Lung (tissue), 17 donors: ENCODE measurements at places on chromosomes 7 and 10. TPM values are rescaled to one million over a fixed set of nuclear protein-coding genes. Genes with fewer than 3 reads are reported as not detected.

DNA sequence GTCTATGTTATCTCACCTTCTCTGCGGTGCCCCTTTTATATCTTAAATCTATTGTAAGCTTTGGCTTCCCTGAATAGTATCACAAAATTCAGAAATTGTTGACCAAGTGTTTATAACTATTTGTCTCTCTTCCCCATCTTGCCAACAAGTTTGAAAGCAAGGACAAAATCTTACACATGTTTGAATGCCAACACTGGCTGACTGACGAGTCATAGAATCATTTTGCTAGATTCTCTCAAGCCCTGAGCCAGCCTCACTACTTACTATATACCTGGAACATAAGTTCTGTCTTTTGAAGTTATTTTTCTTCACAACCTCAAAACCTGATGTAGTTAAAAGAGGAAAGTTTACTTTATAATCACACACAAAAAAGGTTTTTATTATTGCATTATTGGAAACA, 700.7 kb downstream of the PHTF2 start:
- no peak overlapping the region for H3K27ac ChIP-seq
- no peaks in the 10 kb centered on the region for H3K27me3 ChIP-seq
- no peak for DNase-seq

Gene OGDHL
- total RNA-seq, result 0.86 TPM

- DNase-seq, result no peak
- peaks cover 3% of the 10 kb centered on the region for H3K4me1 ChIP-seq
- H3K4me3 ChIP-seq, result no peak overlapping the region
- H3K27ac ChIP-seq, result no peak overlapping the region
- no peaks in the 10 kb centered on the region for H3K27me3 ChIP-seq
Observed at GRCh38 chr7:116591202-116592040, 66.6 kb downstream of the CAV1 start.

DNA sequence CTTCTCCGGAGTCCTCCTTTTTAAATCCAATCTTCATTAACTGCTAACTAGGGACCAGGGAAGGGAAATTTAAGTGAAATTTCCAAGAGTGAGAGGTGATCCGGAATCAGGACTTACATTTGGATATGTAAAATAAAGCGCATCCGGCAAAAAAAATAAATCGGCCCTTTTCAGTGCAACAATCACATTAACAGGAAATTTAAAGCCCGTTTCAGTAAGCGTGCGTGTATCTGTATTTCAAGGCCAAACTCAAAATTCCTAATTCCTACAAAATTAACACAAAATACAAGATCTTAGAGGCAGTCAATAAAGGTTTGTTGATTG, 771 bp downstream of the DNAJC9 start:
- peaks cover 11% of the 10 kb centered on the region for H3K36me3 ChIP-seq
- H3K4me1 ChIP-seq, result no peaks in the 10 kb centered on the region
- H3K27me3 ChIP-seq, result no peaks in the 10 kb centered on the region
- H3K27ac ChIP-seq, result no peak overlapping the region
- H3K4me3 ChIP-seq, result no peak overlapping the region

DNA sequence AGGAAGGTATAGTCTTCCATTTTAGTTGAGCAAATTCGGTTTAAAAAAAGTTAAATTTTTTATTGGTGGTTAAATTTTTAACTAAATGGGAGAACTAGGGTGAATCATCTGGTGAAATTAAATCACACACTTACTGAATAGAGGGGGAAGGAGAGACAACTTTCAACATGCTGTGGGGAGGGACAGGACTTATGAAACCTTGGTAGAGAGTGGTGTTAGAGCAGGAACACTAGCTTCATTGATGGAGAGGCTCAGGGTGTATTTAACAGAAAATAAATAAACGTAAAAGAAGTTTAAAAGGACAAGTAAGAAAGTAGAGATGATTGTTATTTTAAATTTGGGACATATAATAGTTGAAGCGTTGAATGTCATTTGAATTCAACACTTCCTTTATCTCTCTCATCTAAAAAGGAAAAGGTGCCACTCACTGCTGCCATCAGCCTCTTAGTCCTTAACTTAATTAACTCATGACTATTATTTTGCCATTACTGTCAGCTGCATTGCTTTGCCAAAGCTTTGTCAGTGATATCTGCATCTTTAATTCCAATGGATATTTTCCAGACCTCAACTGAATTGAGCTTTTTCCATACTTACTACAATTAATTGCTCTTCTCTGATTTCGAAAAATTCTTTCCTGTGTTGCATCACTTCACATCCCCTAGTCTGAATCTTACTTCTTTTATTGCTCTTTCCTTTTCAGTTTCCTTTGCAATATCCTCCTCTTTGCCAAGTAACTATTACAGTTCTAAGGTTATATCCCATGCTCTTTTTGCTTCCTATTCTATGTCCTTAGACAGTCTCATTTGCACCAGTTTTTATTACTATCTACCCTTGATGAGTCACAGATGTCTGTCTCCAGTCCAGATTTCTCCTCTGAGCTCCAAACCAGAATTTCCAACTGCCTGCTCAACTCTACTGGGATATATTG, 71.7 kb downstream of the GNAT3 start:
- peak; percentile 79 for DNase-seq
- no peak overlapping the region for H3K27ac ChIP-seq
- no peaks in the 10 kb centered on the region for H3K27me3 ChIP-seq

DNA sequence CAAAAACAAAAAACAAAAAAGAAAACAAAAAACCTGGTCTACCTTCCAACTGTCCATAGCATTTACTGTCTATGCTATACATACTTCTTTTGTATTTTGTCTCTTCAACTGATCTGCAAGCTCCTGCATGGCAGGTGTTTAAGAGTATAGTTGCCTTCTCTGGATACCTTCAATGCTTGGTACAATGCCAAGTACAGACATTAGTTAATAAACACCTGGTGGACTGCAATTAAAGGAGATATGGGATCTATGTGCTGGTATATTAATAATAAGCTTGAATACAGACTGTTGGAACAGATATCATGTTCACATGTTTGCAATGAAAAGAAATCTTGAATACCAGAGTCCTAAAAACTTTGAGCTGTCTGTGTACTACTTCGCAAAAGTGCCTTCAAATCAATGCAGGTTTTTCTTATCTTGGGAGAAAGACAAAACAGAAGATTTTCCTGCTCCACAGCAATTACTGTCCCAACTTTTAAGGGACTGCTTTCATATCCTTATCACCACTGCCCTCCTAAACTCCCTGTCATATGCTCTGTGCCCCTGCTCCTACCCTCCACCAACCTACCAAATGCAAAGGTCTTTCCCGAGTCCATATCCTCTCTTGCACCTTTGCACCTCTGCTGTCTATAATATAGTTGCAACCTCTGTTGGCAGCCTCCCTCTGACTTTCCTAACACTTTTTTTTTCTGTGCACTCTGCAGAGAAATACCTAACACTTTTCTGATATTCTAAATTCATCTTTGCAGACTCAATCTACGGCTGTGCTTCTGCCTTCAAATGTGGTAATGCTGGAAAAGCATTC, 85.1 kb downstream of the DNMBP start:
- peaks cover 18% of the 10 kb centered on the region for H3K4me1 ChIP-seq
- no peaks in the 10 kb centered on the region for H3K27me3 ChIP-seq
- no peak for DNase-seq
- peaks cover 3% of the 10 kb centered on the region for H3K36me3 ChIP-seq
- H3K27ac ChIP-seq, result no peak overlapping the region
- no peak overlapping the region for H3K4me3 ChIP-seq

Gene ATP6V0A4
- 1.5 TPM for total RNA-seq

GRCh38 chr10:88004451-88004850, 141.0 kb downstream of the PTEN start:
- DNase-seq, result no peak
- H3K27me3 ChIP-seq, result no peaks in the 10 kb centered on the region
- no peaks in the 10 kb centered on the region for H3K4me1 ChIP-seq
- no peak overlapping the region for H3K4me3 ChIP-seq
- H3K36me3 ChIP-seq, result no peaks in the 10 kb centered on the region

Gene LIPK
- not detected for total RNA-seq

DNA sequence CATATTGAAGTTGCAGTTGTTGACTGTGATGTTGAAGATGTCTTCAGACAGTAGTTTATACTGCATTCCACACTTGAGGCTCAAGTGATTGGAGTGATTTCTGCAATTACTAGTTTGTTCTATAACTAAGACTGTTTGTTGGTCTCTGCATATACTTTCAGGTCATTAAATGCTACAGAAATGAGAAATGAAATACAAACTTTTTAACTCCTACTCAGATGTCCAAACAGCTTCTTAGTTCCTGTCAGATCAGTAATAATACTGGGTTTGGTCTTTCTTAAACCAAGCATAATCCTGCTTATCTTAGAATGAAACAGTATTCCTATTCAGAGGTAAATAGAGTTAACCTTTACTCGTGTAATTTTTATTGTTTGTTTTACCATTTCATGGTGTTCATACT, 115.9 kb downstream of the CCNY start:
- no peaks in the 10 kb centered on the region for H3K27me3 ChIP-seq
- H3K4me3 ChIP-seq, result no peak overlapping the region
- no peak overlapping the region for H3K27ac ChIP-seq
- H3K36me3 ChIP-seq, result no peaks in the 10 kb centered on the region
- DNase-seq, result no peak
- peaks cover 6% of the 10 kb centered on the region for H3K4me1 ChIP-seq

GRCh38 chr10:97498841-97499560, at the start of gene UBTD1:
Gene UBTD1, plus strand, starts transcription at chr10:97498924. Its CDS starts 280 bp downstream, at chr10:97499204.
- no peaks in the 10 kb centered on the region for H3K27me3 ChIP-seq
- DNase-seq, result peak; percentile 58
- peak within 1 kb of the TSS; percentile 98 for H3K27ac ChIP-seq
- peak within 1 kb of the TSS; percentile 93 for H3K4me3 ChIP-seq
- no peaks in the 10 kb centered on the region for H3K36me3 ChIP-seq
- peaks cover 23% of the 10 kb centered on the region for H3K4me1 ChIP-seq

DNA sequence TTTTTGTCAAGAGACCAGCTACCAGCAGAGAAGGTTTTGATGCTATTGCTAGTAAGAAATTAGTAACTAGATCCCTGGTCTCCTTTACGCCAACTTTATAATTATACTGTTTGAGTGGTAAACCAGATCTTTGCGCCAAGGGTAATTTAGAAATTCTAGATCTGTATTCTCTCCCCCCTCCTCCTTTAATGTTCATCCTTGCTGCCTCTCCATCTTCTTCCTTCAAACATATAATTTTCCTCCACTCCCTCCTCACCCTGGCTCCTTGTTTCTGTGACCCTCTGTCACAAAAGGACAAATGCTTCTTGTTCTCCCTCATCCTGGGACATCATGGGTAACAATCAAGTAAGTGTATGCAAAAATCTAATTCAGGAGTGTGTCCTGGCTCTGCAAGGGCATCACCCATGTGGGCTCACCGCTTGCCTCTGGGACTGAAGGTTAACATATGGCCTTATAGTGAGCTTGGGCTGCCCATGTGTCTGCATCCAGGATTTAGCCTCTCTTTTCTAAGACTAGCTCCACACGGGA, 121.2 kb downstream of the BAMBI start:
- no peaks in the 10 kb centered on the region for H3K36me3 ChIP-seq
- DNase-seq, result no peak
- H3K27ac ChIP-seq, result no peak overlapping the region

DNA sequence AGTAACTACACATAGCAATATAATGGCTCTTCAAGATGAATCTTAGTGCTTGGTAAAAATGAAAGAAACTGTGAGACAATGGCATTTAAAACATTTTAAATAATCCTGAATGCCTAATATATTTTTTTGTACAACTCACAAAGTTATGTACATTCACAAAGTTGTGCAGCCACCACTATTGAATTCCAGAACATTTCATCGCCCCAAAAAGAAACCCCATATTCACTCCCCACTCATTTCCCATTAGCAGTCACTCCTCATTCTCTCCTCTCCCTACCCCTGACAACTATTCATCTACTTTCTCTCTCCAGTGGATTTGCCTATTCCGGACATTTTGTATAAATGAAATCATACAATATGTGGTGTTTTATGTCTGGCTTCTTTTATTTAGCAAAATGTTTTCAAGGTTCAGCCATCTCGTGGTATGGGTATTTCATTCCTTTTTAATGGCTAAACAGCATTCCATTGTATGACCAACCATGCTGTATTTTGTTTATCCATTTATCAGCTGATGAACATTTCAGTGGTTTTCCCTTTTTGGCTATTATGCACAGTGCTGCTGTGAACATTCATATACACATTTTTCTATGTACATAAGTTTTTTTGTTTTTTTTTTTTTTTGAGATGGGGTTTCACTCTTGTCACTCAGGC, 34.7 kb downstream of the ENTPD7 start:
- no peak overlapping the region for H3K4me3 ChIP-seq
- H3K4me1 ChIP-seq, result no peaks in the 10 kb centered on the region
- no peaks in the 10 kb centered on the region for H3K27me3 ChIP-seq
- H3K36me3 ChIP-seq, result peaks cover 36% of the 10 kb centered on the region

DNA sequence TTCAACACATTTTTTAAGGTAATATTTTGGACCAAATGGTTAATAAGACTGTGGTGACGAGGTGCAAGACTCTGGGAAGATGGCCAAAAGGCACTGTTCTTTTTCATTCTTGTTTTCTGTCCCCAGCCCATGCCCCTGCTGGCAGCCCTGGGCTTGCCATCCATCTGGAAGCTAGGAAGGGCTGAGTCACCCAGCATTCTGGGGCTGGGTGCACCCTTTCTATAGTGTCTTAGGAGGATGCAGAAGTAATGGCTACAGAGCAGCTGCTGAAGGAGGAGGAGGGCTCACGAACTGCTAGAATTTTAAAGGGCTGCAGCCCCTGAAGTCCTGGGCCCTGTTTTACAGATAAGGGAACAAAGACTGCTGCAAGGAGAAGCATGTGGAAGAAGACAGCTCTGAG, 42.8 kb upstream of the ZNF32 start:
- no peak overlapping the region for H3K27ac ChIP-seq
- DNase-seq, result no peak
- H3K4me1 ChIP-seq, result peaks cover 7% of the 10 kb centered on the region
- H3K4me3 ChIP-seq, result no peak overlapping the region

- DNase-seq, result no peak
- H3K4me3 ChIP-seq, result no peak overlapping the region
- no peaks in the 10 kb centered on the region for H3K27me3 ChIP-seq
- H3K36me3 ChIP-seq, result peaks cover 5% of the 10 kb centered on the region
- H3K4me1 ChIP-seq, result peaks cover 8% of the 10 kb centered on the region
Observed at GRCh38 chr10:114393482-114393881, 10.8 kb downstream of the AFAP1L2 start.

- DNase-seq, result no peak
- no peaks in the 10 kb centered on the region for H3K36me3 ChIP-seq
- no peaks in the 10 kb centered on the region for H3K27me3 ChIP-seq
- no peaks in the 10 kb centered on the region for H3K4me1 ChIP-seq
- no peak overlapping the region for H3K4me3 ChIP-seq
Observed at GRCh38 chr7:49228426-49229098, 304.2 kb downstream of the CDC14C start.

Gene NAT16
- not detected for total RNA-seq

Gene SPOCK2
- 24.1 TPM for total RNA-seq

Gene INHBA
- total RNA-seq, result 2.8 TPM

- no peak overlapping the region for H3K4me3 ChIP-seq
- H3K27me3 ChIP-seq, result no peaks in the 10 kb centered on the region
- no peaks in the 10 kb centered on the region for H3K36me3 ChIP-seq
- no peaks in the 10 kb centered on the region for H3K4me1 ChIP-seq
Observed at GRCh38 chr10:124221356-124222317, 128.2 kb upstream of the CHST15 start.
